ENCODE measurements at places on chromosomes 6 and 20. TPM values are rescaled to one million over a fixed set of nuclear protein-coding genes. Genes with fewer than 3 reads are reported as not detected.

LAMA4 gene
- total RNA-seq = 1.0 TPM

DNA sequence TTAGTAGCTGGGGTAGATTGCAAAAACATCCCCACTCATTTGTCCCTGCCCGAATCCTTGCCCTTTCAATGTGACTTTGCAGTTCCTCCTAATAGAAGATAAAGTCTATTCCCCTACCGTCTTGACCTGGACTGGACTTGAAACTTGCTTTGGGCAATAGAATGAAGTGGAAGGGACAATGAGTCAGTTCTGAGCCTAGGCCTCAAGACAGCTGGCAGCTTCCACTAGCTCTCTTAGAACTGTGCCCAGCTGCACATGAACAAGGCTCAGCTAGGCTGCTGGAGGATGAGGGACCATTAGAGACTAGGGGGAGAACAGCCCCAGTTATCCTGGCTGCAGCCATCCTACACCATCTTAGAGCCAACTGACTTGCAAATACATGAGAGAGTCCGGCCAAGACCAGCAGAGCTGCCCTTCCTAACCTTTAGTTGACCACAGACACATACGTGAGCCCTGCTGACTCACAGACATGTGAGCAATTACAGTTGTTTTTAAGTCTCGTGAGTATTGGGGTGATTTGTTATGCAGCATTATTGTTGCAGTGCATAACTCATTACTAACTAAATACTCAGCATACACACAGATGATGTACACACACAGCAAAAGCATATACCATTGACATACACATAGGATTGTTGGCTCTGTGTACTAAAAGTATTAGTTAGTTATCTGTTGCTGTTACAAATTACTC, 105.5 kb downstream of the DHX35 start:
- DNase-seq = no peak

DNA sequence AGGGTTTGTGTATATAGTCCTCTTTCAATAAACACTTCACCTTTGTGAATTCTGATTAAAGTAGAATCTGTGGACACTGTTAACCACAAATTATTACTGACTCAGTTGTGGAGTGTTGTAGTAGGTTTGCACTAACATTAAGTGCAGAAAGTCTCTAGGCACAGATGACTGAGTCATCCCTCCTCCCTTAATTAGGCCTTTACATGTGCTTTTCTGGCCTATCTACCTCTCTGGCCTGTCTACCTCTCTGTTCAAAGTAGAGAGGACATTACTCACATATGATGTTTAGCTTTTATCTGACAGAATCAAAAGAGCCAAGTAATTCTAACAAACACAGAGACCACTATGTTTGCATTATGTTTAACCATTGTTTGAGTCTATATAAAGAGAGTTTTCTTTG, 783.0 kb downstream of the TENT5A start:
- no peak for DNase-seq

DNA sequence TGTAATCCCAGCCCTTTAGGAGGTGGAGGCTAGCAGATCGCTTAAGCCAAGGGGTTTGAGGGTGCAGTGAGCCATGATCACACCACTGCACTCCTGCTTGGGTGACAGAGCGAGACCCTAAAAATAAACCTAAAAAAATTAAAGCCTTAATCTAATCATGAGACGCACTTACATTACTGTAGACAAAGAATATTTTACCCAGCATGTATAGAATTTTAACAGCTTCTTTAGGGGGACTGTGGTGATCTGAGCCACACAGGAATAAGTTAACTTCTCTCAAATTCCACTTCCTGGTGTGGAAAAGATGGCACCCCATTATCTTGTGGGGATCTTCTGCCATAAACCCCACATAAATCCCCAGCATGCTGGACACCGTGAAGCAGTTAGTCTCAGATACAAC, 2.3 kb upstream of the OOEP start:
- no peak for DNase-seq

DNA sequence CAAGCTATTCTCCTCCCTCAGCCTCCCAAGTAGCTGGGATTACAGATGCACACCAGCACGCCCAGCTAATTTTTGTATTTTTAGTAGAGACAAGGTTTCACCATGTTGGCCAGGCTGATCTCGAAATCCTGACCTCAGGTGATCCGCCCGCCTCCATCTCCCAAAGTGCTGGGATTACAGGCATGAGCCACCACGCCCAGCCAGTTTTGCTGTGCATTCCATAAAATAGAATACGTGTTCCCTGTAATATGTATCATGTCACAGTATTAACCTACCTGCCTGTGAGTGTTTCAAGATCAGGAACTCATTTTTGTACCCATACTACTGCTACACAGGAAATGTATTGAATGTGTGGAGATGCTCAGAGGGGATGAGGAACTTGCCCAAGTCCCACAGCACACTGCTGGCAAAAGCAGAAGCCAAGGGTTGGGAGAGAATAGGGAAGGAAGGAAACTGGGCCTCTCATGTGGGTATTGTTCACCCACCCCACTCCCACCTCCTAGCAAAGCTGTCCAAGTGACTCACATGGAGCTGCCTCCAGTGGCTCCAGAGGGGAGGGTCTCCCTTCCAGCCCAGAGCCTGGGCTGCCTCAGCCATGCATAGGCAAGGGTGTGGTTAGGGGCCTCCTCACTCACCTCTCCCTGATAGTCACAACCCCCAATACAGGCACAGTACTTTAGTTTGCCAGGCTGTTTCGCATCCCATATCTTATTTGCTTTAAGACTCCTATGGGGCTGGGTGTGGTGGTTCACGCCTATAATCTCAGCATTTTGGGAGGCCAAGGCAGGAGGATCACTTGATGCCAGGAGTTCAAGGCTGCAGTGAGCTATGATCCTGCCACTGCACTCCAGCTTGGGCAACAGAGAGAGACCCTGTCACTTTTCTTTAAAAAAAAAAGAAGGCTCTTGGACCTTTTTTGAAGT, 9.4 kb downstream of the HM13 start:
- DNase-seq = no peak
